Esophagus squamous epithelium (tissue), 5 donors: ENCODE measurements at places on chromosomes 11 and 22. TPM values are rescaled to one million over a fixed set of nuclear protein-coding genes. Genes with fewer than 3 reads are reported as not detected.

CENPM gene
- total RNA-seq: 8.7 TPM

RAB38 gene
- 81.3 TPM for total RNA-seq

MRGPRE gene
- total RNA-seq: not detected

SMIM38 gene
- 0.19 TPM for total RNA-seq

LRRN4CL gene
- total RNA-seq: 6.7 TPM

BLID gene
- not detected for total RNA-seq
